Prostate gland (tissue), 2 donors: ENCODE measurements at places on chromosomes 2 and 18. TPM values are rescaled to one million over a fixed set of nuclear protein-coding genes. Genes with fewer than 3 reads are reported as not detected.

Gene PROKR1
- total RNA-seq: 0.40 TPM

Gene CFAP221
- not detected for total RNA-seq

Gene SPP2
- not detected for total RNA-seq

Gene CD8A
- total RNA-seq: 2.5 TPM

Gene REG1A
- total RNA-seq: not detected

Gene CCDC85A
- 1.5 TPM for total RNA-seq

Gene CERKL
- total RNA-seq: 0.55 TPM

Gene PJVK
- 4.7 TPM for total RNA-seq

Gene DSG2
- 19.5 TPM for total RNA-seq

Gene FASTKD2
- 21.4 TPM for total RNA-seq

Gene DAPL1
- total RNA-seq: 19.0 TPM

Gene ATP8B1
- 33.5 TPM for total RNA-seq

Gene FLACC1
- 0.27 TPM for total RNA-seq

Gene OXER1
- 4.5 TPM for total RNA-seq

Gene RAB27B
- total RNA-seq: 60.2 TPM

Gene CENPO
- total RNA-seq: 9.1 TPM

Gene MAPRE3
- total RNA-seq: 28.9 TPM

Gene TCF23
- total RNA-seq: not detected

Gene UGT1A10
- not detected for total RNA-seq

Gene VWA3B
- total RNA-seq: 4.0 TPM

Gene EVA1A
- total RNA-seq: 16.9 TPM

Gene ICA1L
- 15.8 TPM for total RNA-seq

Gene C2orf78
- total RNA-seq: not detected
